ENCODE measurements at places on chromosomes 13 and 19. TPM values are rescaled to one million over a fixed set of nuclear protein-coding genes. Genes with fewer than 3 reads are reported as not detected.
A peak's percentile ranks its signal among the peaks of the same experiment; 100 is the strongest.

DNA sequence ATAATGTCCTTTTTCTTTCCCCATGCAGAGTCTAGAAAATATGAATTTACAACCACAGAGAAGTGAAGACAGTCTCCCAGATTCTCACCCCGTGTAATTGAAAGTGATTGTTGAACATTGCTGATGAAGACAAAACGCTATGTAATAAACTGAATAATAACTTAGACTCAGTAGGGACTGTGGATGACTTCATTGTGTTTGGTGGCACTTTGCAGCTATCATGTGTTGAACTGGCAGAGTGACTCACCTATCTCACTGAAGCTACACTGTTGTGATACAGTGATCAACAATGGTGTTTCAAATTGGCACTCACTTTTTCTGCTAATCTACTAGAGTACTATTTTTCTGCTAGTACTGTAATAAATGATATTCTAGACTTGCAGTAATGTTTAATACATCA, 261.3 kb downstream of the DACH1 start:
- DNase-seq: no peak

- DNase-seq: no peak
Observed at GRCh38 chr13:76778853-76779252, 107.4 kb downstream of the KCTD12 start.

GRCh38 chr19:22545751-22546150, 88.4 kb upstream of the ZNF492 start:
- peak; percentile 61 for DNase-seq

DNA sequence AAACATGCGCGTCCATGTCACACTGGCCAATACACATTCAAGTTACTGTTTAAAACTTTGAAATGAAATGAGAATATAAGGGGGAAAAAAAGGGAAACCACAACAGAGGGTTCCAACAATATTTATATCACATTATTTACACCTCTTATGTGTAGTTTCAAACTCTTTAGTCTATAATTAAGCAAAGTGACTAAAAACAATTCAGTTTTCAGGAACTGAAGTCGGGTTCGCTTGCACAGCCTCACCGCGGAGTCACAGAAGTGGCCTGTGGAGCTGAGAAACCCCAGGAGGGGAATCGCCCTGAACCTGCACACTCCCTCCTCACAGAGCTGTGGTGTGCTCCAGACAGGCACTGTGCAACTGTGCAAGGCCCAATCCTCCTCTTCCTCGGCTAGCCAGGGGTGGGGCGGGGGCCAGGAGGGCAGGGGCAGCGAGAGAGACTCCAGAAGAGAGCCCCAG, 75.9 kb downstream of the STK24 start:
- DNase-seq: no peak

- DNase-seq: no peak
Observed at GRCh38 chr13:112772929-112773328, 83.1 kb downstream of the ATP11A start.

- DNase-seq: no peak
Observed at GRCh38 chr13:113493315-113493951, 2.9 kb upstream of the DCUN1D2 start.

GRCh38 chr13:78147905-78148304, 229.3 kb upstream of the EDNRB start:
- DNase-seq: no peak

DNA sequence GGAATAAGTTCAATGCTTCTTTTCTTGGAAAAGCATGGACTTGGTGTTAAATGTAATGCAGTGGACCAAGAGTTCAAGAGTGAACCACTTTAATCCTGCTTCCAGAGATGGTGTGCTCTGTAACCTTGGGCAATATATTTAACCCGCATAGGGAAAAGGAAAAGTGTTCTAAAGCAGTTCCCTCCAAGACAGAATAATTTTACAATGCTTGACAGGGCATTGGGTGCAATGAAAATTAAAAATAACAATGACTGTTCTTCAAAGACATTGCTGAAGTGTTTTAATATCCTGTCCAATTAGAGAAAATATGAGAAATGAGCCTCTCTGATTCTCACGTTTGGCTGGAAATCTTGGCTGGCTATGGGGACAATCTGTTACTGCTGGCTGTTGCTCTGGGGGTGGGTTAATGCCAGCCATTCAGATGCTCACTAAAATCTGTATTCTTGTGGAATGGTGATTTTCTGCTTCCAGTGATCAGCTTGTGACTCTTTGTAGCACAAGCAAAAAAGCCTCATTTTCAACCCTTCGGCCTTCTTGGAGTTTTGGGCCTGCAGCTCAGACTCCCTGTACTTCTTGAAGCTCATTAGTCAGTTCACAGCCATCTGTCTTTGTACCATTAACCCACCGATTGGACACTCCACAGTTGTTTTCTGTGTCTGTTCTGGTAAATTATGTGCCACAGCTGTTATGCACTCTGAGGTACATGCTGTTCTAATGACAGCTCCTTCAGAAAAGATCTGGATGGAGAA, 310.6 kb downstream of the LMO7 start:
- no peak for DNase-seq

GRCh38 chr19:28012361-28012760, 1200.6 kb downstream of the UQCRFS1 start:
- DNase-seq: no peak

- no peak for DNase-seq
Observed at GRCh38 chr13:94329754-94330551, 149.5 kb downstream of the DCT start.

DNA sequence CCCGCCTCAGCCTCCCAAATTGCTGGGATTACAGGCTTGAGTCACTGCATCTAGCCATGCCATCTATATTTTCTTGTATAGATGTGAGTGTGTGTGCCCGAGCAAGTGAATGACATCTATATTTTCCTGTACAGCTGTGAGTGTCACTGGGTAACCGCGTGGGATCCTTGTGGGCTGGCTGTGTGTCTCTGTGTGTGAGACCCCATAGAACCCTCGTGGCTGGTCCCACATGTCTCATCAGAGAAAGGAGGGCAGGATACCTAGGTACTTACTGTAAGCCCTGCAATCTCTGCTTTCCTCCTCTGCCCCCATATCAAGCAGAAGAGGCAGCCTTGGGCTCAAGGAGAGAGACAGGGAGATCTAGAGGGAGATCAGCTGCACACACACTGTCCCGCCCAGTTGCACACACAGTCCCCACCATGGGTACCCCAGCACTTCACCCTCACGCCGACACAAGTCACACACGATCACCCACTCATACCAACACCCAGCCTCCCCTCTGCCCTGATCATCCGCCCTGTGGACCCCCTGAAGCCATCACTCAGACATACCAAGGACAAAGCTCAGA, 655 bp downstream of the DENND1C start:
- DNase-seq: peak; percentile 67

- peak; percentile 4 for DNase-seq
Observed at GRCh38 chr13:32969516-32969941, 46.7 kb upstream of the KL start.

GRCh38 chr13:50889317-50889716, 20.3 kb upstream of the RNASEH2B start:
- DNase-seq: no peak

GRCh38 chr13:21717817-21718216, 46.9 kb downstream of the FGF9 start:
- DNase-seq: no peak

DNA sequence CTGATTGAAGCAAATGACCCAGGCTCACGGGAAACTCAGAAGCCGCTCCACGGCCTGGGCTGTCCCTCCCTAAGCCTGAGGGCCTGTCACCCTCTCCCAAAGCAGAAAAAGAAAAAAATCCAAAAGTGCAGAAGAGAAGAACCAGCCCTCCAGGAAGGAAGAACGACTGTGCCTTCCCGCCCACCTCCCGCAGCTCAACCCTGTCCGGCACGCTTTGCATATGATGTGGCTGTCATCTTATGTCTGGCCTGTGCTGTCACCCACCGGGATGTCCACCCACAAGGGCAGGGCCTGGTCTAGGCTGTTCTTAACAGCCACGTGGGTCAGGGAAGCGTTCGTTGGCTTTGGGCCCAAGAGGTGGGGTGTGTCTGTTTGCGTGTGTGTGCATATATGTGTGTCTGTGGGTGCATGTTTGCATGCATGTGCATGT, 13.7 kb downstream of the ZBTB7A start:
- DNase-seq: no peak

DNA sequence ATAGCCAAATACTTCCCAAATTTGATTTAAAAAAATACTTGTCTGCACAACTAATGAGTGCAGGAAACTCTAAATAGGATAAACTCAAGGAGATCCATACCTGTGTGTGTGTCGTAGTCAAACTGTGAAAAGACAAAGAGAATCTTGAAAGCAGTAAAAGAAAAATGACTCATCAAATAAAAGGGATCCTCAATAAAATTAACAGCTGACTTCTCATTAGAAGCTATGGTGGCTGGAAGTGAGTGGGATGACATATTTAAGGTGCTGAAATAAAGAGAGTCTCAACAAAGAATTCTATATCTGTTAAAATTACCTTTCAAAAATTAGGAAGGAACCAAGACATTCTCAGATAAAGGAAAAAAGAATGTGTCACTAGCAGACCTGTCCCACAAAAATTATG, 13.7 kb downstream of the RNASEH2B start:
- no peak for DNase-seq

- DNase-seq: peak; percentile 40
Observed at GRCh38 chr19:13881251-13881691, 4.3 kb downstream of the NANOS3 start.

GRCh38 chr19:58033741-58034476, at the start of gene ZSCAN1:
Gene ZSCAN1, plus strand, starts transcription at chr19:58034025. Its CDS starts 3,812 bp downstream, at chr19:58037837.
- DNase-seq: peak; percentile 65

DNA sequence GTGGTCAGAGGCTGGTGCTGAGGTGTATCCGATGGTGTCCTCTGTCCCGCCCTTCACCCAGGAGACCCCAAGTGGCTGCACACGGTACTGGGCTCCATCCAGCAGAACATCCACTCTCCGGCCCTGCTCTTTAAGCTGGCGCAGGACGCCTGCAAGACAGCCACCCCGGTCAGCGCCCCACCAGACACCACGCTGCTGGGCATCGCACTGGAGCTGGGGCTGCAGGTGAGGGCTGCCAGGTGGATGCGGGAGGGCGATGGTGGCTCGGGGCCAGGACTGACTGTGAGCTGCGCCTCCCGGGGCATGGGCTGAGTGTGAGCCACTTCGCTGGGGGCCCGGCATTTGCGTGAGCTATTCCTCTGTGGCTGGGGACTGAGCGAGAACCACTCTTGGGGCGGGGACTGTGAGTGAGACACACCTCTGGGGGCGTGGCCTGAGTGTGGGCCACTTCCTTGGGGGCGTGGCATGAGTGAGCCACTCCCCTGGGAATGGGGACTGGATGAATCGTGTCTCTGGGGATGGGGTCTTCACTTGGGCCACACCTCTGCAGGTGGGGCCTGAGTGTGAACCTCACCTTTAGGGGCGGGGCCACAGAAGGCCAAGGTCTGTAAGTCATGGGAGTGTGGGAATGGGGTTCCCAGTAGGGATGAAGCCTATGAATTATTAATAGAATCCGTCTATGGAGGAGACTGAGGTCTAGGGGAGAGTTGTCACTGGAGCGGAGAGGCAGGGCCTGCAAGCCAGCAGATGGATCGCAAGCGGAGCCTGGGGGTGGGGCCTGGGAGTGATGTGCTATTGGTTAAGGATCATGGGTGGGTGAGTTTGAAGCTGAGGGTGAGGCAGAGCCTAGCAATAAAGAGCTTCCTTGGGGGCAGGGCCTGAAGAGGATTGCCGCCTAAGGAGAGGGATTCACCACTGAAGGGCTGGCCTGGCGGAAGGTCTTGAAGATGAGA, 30.5 kb downstream of the ZSWIM4 start:
- DNase-seq: no peak

GRCh38 chr19:42052241-42052863, 17.7 kb downstream of the GRIK5 start:
- no peak for DNase-seq

- DNase-seq: no peak
Observed at GRCh38 chr19:43751466-43752220, 3.1 kb downstream of the SMG9 start.

DNA sequence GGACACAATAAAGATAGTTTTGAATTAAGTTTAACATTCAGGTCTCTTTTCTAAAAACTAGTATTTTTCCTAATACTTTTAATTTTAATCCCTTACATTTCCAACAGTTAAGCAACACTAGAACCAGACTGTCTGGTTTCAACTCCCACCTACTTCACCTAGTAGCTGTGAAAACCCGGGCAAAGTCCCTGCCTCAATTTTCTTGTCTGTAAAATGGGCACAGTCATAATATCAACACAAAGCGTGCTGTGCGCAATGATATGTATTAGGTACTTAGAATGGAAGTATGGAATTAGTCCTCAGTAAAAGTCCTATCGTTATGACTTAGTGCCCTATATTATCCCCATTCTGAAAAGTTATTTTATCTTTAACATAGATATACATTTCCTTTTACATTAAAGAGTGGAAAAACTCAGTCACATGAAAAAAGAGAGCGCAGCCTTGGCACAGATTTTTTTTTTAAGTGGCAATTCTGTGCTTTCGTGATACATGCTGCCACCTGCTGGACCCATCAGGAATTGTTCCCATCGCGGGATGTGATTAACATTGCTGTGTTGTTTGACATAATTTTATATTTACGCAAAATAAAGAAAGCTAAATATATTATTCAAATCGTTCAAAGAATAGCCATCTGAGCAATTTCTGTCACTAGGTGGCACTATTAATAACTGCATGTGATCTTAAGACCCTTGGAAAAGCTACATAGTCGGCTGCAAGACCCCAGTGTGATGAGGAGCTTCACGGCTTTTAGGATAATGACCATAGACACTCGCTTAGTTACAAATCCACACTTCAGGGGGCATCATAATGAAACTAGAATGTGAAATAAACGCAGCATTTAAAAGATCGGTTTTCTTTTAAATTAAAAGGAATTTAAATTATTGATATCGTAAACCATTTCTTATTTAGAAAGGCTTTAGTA, 59.9 kb downstream of the LIG4 start:
- peak; percentile 74 for DNase-seq

- DNase-seq: no peak
Observed at GRCh38 chr19:44692379-44692721, 6.6 kb upstream of the CEACAM16 start.

- no peak for DNase-seq
Observed at GRCh38 chr19:9032136-9032631, 22.0 kb upstream of the MUC16 start.

DNA sequence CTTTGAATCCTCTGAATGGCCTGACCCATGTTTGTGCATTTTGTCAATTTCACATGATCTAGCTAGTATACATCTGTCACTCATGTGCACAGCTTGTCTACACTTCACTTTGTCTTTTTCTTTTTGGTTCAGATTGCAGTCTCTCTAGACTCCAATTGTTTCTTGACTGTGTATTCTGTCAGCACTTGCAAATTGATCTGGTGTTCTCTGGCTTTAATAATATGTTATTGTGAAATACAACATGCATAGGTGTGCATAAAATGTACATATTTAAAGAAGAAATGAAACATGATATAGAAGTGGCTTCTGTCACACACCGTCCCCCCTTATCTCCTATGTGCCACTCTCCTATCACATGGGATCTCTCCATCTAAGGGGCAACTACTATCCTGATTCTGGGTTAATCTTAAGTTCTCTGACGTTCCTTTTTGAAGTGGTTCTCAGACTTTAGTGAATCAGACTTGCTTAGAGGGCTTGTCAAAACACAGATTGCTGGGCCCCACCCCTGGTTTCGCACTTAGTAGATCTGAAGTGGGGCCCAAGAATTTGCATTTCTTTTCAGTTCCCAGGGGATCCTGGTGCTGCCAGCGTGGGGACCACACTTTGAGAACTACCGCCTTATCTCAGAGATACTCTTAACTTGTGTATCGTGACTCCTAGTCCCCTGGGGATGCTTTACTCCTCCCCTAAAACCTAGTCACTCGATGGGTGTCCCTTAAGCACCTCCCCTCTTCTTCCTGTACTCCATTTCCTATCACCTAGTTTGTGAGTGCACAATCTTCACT, 5.8 kb downstream of the KRTDAP start:
- DNase-seq: peak; percentile 24

The C5AR1 gene
- 0.65 TPM for total RNA-seq

The NUDT19 gene
- total RNA-seq: 16.1 TPM

The IL11 gene
- total RNA-seq: 0.18 TPM

The ADAMTS10 gene
- 4.0 TPM for total RNA-seq

The FAM98C gene
- total RNA-seq: 11.7 TPM

The VSTM2B gene
- total RNA-seq: not detected
